GM13976 (cell line): ENCODE measurements at places on chromosomes 11 and 22.
A peak's percentile ranks its signal among the peaks of the same experiment; 100 is the strongest.

GRCh38 chr11:72842653-72843330, 28.6 kb downstream of the ATG16L2 start:
- DNase-seq = no peak

GRCh38 chr11:63737718-63738117, 30.9 kb downstream of the ZFTA start:
- no peak for DNase-seq

- no peak for DNase-seq
These were observed 133.9 kb downstream of the WNT7B start for GRCh38 chr22:45843031-45843430.

DNA sequence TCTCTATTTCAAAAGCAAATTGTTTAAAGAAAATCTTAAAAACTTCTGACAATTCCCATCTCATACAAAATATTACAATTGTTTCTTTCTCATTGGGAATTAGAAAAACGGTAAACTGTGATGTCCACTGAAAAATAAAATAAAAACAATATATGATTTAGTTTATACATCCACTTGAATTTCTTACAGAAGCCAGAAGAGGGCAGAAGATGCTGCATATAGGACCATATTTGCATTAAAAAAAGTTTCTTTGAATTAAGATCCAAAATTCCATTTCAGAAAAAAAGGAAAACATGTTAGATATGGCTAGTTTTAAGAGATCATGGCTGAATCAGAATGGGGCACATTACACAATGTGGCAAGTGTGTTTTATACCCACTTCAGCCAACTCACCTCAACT, 39.3 kb upstream of the LRRC4C start:
- DNase-seq = no peak

GRCh38 chr11:60916669-60917206, 2.8 kb downstream of the TMEM109 start:
- DNase-seq = no peak

GRCh38 chr11:110454609-110455008, 24.9 kb downstream of the FDX1 start:
- no peak for DNase-seq

- no peak for DNase-seq
These were observed 89.4 kb downstream of the LDLRAD3 start for GRCh38 chr11:36033082-36033751.

DNA sequence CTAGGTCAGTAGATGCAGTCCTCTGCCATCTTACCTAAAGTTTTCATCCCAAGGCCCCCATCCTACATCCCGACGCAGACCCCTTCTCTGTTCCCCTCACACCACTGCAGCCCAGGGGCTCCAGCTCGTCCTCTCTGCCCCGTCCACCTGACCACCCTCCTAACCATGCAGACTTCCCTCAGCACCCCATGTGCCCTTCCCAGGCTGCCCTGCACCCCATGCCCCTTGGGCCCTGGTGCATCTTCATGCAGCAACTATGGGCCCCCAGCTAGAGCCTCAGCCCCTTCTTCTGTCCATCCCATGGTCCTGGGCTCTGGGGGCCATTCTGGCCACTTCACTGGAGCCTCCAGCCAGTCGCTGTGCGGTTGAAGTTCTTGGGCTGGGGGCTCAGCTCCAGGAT, 2.9 kb downstream of the PRR33 start:
- no peak for DNase-seq

DNA sequence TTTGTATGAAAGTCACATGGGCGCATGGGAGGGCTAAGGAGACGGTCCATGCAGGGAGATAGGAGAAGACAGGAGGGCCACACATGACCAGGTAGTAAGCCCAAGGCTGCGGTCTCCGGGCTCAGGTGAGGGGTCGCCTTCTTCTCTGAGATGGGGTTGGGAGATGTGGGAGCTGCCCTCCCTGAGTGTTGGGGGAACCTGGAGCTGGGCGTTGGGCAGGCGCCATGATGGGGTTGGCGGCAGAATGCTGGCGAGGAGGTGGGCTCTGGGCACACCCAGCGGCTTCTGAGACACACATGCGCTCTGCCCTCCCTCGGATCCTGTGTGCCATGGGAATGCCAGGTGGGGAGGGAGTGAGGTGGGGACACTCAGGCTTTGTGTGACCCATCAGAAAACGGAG, 254.8 kb downstream of the TBC1D22A start:
- DNase-seq = no peak

- no peak for DNase-seq
These were observed 49.7 kb upstream of the CARS1 start for GRCh38 chr11:3106736-3107524.

- no peak for DNase-seq
These were observed 257.5 kb downstream of the TMEM135 start for GRCh38 chr11:87295237-87295636.

DNA sequence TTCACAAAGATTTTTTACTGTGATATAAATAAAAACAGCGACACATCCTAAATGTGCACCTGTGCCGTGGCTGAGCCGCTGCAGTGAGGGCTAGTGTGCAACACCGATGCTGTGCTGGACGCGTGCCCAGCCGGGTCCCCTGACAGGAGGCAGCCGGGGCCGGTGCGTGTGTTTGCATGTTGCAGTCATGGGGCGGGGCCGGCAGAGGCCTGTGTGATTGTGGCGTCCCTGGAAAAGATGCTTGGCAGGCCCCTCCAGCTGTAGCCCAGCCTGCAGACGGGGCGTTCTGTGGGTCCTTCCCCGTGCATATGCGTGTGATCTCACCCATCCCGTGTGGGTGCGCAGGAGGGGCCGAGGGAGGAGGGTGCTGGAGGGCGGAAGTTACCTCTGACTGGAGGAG, 30.6 kb downstream of the MUC6 start:
- no peak for DNase-seq

GRCh38 chr22:23862103-23862502, 4.4 kb downstream of the SLC2A11 start:
- peak; percentile 73 for DNase-seq

DNA sequence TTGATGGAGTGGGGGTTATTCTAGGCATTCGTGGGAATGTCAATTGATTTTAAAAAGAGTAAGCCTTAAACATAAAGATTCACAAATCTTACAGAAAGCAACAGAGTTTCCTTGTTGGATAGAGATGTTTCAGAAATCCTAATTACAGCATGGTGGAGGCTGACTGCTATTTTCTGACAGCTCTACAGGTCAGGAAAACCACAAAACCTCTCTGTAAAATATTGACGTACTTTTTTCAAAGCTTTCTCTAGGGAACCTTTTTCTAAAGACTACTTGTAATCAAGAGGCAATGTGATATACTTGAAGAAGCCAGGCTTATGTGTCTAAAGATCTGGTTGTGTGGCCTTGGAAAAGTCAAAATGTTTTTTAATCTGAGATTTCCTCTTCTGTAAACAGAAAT, 9.1 kb upstream of the OR8B8 start:
- DNase-seq = no peak

- peak; percentile 91 for DNase-seq
These were observed 6.3 kb upstream of the FADS3 start for GRCh38 chr11:61897387-61898246.

- no peak for DNase-seq
These were observed 9.3 kb upstream of the FCHSD2 start for GRCh38 chr11:73151416-73151815.

GRCh38 chr22:22219140-22219996, 25.2 kb upstream of the VPREB1 start:
- no peak for DNase-seq

GRCh38 chr11:47183969-47184368, 2.3 kb downstream of the PACSIN3 start:
- DNase-seq = no peak

DNA sequence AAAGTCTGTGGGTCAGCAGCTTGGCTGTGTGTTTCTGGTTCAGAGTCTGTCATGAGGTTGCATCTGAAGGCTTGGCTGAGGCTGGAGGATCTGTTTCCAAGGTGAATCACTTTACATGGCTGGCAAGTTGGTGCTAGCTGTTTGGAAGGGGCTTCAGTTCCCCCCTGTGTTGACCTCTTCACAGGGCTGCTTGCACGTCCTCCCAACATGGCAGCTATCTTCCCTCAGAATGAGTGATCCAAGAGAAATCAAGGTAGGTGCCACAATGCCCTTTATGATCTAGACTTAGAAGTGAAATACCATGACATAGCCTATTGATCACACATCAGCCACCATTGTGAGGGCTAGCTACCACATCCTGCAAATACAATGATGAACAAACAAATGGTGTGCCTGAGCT, 9.9 kb downstream of the APOA4 start:
- DNase-seq = no peak

- DNase-seq = peak; percentile 22
These were observed 55.9 kb downstream of the BTG4 start for GRCh38 chr11:111456086-111456858.

DNA sequence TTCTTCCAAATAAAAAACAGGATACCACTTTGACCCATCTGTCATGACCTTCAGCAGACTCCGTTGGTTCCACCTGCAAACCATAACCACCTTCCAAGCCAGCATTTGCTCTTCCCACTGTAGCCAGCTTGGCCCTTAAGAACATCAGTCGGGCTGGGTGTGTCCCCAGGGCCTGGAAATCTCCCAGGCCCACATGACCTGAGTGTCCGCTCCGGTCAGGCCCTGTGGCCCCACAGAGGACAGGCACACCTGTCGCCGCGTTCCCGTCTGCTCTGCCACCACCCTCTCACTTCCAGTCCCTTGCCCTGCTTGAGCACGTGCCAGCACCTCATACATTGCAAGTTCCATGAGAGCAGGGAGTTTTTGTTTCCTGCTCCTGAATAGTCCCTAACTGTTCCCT, 65.7 kb upstream of the PITPNB start:
- DNase-seq = no peak

- no peak for DNase-seq
These were observed 138.7 kb downstream of the TRIM29 start for GRCh38 chr11:119999220-119999619.

- no peak for DNase-seq
These were observed 25.3 kb downstream of the PARVA start for GRCh38 chr11:12402691-12403120.

GRCh38 chr11:125071435-125071834, 8.3 kb downstream of the SLC37A2 start:
- DNase-seq = peak; percentile 17

GRCh38 chr11:88799771-88800500, 265.8 kb downstream of the GRM5 start:
- no peak for DNase-seq

GRCh38 chr11:65417702-65418430, 4.7 kb upstream of the NEAT1 start:
- peak; percentile 57 for DNase-seq

DNA sequence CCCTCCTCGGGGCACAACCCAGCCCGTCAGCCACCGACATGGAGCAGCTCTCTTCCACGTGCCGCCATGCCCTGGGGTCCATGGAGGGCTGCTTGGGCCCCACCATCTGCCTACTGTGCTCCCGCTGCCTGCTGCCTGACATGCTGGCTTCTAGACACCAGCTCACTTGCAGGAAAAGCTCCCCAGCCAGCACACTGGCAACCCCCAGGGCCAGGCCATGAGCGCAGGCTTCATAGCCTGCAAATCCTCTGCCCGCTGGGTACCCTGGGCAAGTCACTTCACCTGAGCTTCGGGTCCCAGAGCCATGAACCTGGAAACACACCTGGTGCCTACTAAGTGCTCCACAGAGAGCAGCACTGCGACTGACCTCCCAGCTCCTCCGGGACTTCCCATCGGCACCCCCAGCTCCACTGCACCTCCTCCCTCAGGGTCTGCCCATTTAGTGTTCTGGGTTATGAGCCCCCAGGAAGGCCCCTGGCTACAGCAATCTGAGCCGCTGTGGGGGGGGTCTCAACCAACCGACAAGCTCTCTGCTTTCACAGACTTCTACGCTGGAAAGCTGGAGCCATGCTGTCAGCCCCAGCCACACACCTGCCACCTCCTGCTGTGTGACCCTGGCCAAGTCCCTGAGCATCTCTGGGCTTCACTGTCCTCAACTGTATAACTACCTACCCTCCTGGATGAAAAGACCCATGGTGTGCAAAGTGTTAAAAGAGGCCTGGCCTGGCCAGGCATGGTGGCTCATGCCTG, 139.2 kb downstream of the CRYBB2 start:
- no peak for DNase-seq

- DNase-seq = no peak
These were observed 75.7 kb downstream of the JRKL start for GRCh38 chr11:96465512-96465911.

- no peak for DNase-seq
These were observed 3.9 kb downstream of the CHEK2 start for GRCh38 chr22:28737701-28738100.

GRCh38 chr11:120615391-120615790, 103.8 kb downstream of the GRIK4 start:
- no peak for DNase-seq

DNA sequence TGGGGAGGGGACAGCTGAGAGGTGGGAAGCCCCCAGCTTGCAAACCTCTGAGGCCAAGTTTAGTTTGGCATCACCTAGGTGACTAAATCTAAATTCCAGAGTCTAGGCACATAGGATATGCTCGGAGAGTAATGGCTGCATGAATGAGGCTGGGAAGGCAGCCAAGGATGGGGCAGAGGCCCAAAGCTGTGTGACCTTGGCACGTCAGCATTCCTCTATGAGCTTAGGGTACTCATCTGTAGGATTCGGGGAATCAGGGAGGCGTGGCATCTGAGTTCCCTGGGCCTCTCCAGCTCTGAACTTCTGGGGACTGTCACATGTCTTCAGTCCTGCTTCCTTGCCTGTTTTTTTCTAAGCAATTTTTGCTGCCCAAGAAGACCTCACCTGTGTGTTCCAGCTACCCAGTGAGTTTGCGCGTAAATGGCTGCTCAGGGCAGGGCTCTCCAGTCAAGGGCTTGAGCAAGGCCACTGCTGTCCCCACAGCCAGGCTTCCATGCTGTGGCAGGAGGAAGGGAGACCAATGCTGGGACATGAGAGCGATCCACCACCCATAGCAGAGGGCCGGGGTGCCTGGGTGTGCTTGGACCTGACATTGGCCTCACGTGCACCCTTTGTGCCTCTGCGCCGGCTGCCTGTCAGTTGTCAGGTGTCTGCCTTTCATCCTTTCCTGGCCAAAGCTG, 13.9 kb downstream of the DAGLA start:
- DNase-seq = no peak

DNA sequence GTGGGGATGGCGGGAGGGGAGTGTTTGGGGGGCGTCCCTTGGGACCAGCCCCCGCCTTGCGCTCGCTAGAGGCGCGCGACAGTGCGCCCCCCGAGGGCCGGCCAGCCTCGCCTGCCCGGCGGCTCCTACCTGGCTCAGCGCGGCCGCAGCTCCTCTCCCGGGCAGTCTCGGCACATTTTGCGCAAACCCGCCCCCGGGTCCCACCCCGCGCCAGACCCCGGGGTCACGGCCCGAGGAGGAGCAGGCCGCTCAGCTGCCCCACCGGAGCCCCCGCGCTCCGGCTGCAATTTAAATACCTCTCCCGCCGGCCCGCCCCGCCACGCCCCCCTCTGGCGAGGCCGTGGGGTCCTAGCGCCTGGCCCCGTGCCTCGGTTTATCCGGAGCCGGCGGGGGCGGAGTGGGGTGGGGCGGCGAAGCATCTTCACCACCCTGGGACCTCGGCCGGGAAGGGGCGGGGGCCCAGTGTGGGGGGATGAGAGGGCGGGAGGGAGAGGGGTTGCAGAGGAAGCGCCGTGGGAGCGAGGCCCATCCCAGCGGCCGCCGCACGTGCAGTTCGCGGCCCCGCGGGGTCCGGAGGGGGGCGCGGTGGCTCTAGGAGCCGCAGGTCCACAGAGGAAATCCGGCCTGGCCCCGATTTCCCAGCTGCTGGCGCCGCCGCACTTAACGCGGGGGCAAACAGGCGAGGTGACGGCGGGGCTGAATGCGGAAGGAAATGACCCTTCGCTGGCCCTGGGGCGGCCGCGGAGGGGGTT, at the start of gene LRRC32:
TSS of gene LRRC32 (minus strand) at position 263 of the 752 bp plus-strand sequence. CDS start 4,793 bp downstream, outside the sequence.
- peak; percentile 73 for DNase-seq
